ENCODE measurements at places on chromosomes 3 and 15. TPM values are rescaled to one million over a fixed set of nuclear protein-coding genes. Genes with fewer than 3 reads are reported as not detected.

DNA sequence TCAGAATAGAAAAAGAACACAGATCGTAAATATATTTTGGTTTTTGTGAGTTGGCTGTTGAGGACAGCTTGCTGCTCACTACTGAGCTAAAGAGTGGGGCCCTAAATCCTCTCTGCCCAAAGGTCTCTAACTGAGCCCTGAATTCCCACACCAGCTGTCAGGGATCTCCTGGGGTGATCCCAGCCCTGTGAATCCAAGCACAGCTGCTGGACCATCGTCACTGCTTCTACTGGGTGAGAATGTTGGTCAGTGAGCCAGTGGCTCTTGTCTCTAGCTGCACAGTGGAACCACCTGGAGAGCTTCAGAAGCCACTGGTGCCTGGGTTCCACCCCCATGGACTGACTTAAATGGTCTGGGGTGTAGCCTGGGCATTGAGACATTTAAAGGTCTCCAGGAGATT, 90.5 kb upstream of the IL12A start:
- DNase-seq, result no peak

- no peak for DNase-seq
Observed at GRCh38 chr15:63876085-63876662, 42.4 kb upstream of the HERC1 start.

GRCh38 chr3:157695586-157695985, 192.4 kb upstream of the VEPH1 start:
- DNase-seq, result no peak

- peak; percentile 59 for DNase-seq
Observed at GRCh38 chr3:43748179-43748578, 57.4 kb downstream of the ABHD5 start.

GRCh38 chr15:63494408-63494807, 10.0 kb upstream of the USP3 start:
- peak; percentile 19 for DNase-seq

GRCh38 chr3:177822681-177823096, 625.4 kb upstream of the TBL1XR1 start:
- no peak for DNase-seq

GRCh38 chr3:155242342-155242741, 51.1 kb downstream of the STRIT1 start:
- no peak for DNase-seq

- DNase-seq, result no peak
Observed at GRCh38 chr3:131898346-131898745, 136.5 kb downstream of the CPNE4 start.

GRCh38 chr3:47536221-47536891, 22.8 kb upstream of the ELP6 start:
- DNase-seq, result no peak

DNA sequence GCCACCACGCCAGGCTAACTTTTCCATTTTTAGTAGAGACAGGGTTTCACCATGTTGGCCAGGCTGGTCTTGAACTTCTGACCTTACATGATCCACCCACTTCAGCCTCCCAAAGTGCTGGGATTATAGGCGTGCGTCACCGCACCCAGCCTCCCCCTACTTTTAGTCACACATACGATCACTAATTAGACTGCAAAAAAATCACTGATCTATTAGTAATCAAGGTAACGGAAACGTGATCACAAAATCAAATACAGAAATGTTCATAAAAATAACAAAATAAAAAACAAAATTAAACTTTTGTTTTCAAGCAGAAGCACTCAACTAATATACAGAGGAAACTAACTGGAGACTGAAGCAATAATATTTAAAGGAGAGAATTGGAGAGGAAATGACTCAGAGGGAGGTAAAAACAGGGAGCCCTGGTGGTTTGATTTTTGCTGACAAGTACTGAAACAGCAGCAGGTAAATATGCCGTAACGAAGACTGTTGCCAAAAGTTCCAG, 4.6 kb downstream of the WDR53 start:
- no peak for DNase-seq

DNA sequence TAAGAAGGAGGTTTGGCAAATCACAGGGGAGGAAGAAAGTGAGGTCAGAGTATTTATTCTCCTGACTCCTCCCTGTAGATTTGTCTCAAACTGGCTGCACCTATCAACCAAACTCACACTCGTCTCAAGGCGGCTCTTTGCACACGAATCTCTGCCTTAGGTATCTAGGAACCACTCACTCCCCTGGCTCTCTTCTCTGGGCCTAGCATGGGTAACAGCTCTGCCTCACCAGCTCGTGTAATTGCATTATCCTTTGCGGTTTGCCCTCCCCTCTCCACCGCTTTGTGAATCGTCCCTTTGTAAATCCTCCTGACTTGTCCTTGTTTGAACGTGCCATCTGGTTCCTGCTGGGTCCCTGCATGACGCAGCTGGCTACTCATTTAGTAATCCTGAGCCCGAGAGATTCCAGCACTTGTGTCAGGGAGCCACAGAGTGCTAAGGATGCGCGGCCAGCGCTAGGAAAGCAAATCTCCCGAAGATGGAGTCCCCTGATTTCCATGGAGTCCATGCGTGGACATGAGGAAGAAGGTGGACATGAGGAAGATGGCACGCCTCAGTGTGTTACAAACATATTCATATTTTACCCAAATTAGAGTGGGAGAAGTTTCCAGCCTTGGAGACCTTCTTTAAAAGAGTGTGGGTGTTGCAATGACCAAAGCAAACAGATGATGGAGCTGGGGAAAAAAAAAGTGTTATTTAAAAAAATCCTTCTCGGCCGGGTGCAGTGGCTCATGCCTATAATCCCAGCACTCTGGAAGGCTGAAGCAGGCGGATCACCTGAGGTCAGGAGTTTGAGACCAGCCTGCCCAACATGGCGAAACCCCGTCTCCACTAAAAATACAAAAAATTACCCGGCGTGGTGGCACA, 26.7 kb downstream of the NRROS start:
- no peak for DNase-seq

GRCh38 chr15:93460717-93461116, 371.7 kb upstream of the RGMA start:
- DNase-seq, result no peak

DNA sequence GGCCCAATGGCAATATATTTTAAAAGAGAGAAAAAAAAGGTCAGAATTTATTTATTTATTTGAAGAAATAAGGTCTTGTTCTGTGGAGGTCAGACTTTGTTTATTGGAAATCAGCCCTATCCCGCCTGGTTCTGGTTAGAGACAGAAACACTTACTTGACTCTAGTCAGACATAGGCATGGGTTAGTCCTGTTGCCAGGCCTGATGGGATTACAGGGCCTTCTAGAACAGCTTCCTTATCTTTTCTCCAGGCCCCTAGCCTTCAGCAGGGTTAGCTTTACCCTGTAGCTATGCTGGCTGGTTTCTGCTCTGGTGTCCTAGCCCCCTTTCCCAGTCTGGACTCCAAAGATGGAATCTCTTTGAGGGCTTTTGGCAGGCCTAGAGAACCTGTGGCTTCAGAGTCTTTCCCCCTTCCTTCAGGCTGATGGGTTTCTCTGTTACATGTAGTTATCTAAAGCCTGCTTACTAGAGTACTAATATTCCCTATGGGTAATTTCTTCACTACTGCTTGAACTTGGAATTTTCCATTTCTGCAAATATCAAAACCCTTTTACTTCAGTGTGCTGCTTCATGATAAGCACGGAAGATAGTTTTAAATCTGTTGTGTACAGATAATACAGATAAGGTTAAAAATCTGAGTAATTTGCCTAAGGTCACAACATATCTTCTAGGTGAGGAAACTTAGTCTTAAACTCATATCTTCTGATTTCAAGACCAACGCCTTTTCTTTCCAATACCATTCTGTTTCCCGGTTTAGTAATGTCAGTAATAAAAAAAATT, 10.6 kb downstream of the IREB2 start:
- no peak for DNase-seq

- DNase-seq, result no peak
Observed at GRCh38 chr3:107523539-107524325, 970 bp downstream of the BBX start.

GRCh38 chr3:26768068-26768651, 145.6 kb downstream of the LRRC3B start:
- no peak for DNase-seq

- DNase-seq, result no peak
Observed at GRCh38 chr15:74387141-74387541, 19.7 kb upstream of the CYP11A1 start.

- DNase-seq, result no peak
Observed at GRCh38 chr15:47541562-47541961, 175.7 kb upstream of the SEMA6D start.

DNA sequence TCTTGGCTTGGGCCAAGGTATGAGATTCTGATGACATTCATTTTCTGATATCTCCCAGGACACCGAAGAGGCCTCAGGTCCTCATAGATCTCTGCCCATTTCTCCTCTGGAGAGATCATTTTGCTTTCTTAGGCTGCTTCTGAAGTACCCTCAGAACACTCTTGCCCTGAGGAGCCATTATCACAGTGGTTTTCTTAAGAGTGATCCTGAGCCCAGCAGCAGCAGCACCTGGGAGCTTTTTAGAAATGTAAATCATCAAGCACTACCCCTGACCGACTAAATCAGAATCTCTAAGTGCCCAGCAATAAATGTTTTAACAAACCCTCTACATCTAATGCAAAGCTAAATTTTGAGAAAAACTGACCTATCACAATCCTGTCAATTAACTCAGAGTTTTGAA, 40.6 kb upstream of the SLC9A9 start:
- peak; percentile 49 for DNase-seq

DNA sequence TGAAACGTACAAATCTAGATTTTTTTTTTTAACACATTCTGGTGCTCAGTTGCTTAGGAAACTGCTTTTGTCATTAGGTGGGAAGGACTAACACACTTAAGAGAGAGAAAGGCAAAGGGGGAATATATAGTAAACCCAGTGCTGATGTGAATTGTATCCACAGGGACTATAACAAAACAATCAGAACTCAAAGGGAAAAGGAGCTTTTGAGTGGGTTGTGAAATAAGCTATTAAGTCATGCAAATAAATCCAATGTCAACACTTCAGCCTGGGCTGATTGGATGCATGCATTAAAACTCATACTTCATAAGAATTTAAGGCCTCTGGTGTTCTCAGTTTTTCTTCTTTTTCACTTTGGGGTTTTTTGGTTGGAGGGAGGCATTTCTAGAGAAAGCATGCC, 628.9 kb downstream of the FHIT start:
- no peak for DNase-seq

DNA sequence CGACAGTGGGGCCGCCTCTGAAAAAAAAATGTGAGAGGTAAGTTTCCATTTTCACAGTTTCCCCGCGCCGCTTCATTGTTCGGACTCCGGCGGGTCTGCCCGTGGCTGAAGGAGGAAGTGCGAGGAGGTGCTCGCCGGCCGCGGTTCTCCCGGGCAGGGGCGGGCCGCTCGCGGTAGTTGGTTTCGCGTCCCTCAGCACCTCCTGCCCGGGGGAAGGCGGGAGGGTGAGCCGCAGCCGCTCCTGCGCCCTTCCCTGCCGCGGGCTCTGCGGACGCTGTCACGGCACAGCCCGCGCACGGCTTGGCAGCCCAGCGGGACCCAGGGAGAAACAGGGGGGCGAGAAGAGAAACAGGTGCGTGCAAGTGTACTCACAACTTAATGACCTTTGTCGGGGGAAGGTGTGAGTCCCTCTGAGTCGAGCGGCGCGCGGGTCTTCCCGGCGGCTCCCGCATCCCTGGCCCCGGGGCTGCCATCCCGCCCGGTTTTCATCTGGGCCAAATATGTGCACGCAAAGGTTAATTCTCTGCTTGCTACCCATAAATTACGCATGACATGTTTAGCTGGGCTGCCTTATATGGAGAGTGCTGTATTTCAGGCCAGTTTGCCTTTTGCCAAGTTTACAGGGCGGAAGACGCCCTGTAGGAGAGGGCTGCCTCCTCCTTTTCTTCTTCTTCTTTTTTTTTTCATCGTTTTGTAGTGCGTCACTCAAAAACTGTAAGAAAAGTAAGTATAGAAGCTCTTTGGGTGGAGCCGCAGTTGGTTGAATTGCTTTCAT, 514 bp downstream of the MBNL1 start:
- DNase-seq, result peak; percentile 91

DNA sequence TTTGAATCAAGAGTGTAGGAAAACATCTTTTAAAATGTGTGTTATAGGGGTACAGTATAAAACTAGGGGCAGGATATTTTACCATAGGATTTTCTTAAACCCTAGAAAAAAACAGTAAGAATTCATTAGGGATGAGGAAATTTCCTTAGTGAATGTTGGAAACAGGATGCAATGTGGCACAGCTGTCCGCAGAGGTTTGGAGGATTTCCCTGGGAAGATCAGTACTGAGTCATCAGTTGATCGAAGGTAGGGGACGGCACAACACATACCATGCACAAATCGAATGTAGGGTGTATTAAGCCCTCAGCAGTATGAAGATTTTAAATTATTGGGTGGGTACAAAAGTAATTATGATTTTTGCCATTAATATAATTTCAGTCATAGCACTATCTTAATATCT, 49.9 kb downstream of the FNDC3B start:
- no peak for DNase-seq

DNA sequence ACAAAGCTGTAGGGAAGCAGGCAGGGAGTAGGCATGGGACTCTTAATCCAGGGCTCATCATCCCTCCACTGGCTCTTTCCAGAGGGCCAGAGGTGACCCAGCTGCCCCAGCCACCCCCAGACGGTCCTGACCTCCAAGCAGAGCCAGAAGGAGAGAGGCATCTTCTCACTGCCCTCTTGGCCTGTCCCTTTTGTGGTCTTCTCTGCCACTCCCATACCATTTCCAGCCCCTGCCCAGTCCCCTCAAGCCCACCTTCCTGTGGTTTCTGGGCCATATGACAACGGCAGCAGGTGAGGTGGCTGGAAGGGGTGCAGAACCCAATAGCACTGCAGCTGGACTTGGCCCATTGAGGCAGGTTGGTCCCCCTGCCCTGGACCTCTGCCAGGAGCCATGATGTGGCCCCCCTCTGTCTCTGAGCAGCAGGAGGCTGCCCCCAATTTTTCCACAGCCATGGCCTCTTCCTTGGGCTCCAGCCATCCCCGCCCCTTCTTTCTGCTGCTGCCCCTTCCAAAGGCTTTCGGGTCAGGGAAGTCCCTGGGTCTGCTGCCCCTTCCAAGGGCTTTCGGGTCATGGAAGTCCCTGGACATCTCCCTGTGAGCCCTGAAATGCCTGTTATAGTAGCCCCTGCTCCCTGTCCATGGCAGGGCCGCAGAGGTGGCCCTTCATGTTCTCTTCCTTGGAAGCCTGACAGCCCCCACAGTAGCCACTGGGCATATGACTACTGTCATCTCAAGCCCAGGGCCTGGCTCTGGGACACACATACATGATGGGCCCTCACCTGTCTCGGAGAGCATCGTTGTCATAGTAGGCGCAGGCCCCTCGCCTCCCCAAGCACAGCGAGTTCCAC, 39.5 kb upstream of the RAB6B start:
- DNase-seq, result peak; percentile 73

DNA sequence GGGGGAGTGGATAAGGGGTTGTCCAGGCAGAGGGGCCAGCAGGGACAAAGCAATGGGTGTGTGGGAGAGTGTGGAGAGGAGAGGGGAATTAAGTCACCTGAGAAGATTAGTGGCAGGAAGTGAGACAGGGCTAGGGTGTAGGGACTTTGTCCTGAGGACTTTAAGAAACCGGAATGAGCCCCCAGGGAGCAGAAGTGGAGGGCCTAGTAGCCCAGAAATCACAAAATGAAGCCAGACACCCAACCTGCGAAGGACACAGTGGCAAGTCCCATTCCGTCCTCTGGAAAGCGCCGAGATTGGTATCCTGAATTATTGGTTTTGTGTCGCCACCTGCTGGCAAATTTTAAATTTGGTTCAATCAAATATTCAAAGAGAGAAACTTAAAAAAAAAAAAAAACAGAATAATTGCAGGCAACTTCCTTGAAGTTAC, 78.0 kb upstream of the SLC25A36 start:
- no peak for DNase-seq

PLSCR1 gene
- total RNA-seq, result 48.1 TPM

CD276 gene
- 147 TPM for total RNA-seq

HIGD2B gene
- total RNA-seq, result not detected

NR2E3 gene
- total RNA-seq, result not detected

SEMA3G gene
- total RNA-seq, result not detected

CD86 gene
- total RNA-seq, result not detected

PIK3CA gene
- total RNA-seq, result 48.1 TPM

DIPK2A gene
- total RNA-seq, result 52.1 TPM

GOLGA8T gene
- 0.94 TPM for total RNA-seq
